ENCODE measurements at places on chromosomes 3 and 15.

DNA sequence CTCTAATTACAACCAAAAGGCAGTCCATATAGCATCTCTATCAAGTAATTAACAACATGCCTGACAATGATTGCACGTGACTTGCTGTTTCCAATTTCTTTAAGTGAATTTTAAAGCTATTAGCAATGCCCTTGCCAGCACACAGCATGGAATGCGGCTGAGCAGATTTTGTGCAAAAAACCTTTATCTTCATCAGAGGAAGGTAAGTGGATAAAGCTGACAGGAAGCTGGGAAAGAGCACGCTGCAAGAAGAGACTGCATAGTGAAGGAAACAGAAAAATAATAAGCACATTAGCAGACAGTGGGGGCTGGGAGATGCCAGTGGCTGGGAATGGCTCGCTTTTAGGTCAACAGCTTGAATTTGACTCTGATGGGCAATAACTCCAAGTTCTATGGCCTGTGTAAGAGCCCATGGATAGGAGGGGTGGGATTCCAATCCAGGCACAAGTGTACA is 138.8 kb downstream of the PDZRN3 start:
- DNase-seq = no peak

- DNase-seq = no peak
Observed at GRCh38 chr15:82005239-82005638, 40.6 kb downstream of the MEX3B start.

DNA sequence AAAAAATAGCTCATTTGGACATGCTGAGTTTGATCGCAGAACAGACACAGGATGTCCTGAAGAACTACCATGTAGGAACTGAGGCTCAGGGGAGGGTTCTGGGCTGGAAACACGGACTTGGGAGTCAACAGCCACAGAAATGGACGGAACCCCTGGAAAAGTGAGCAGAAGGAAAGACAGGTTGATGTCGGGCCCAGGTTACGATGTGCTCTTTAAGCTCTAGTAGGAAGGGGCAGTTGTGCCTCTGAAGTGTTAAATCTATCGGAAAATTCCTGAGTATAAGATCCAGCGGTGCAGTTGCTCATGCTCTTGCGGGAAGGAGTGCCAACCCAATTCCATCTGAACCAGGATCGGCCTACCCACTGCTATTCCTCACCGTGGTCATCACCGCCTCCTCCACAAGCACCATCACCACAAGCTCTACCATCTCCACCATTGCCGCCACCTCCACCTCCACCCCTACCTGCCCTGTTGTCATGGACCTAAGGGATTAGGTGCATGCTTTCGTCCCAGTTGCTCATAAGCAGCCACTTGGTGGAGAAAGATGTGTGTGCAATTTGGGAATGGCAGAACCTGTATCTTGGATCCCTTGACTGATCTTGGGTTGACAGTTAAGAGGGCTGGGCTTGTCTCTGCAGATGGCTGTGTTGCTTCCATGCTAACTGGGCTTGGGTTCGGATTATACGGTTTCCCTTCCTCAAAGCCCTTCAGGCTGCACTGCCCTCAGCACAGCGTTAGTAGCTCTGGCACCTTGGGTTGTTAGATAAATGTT is 108.5 kb downstream of the ASB7 start:
- DNase-seq = no peak

DNA sequence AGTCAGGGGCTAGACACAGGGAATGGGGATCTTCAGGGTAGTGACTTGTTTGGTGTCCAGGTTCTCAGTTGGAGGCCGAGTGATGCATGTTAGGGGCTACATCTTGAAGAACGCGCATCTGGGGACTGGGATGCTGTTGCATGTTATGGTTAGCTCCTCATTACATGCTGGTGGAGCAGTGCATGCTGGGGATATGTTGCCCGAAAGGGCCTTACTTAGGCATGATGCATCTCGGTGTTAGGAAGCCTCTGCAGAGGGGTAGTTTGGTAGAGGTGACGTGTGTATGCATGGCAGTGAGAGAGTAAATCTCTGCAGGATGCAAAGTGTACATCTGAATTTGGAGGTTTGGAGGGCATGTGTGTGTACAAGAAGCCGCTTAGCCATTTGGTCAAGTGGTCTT is 2.4 kb downstream of the EIF4G1 start:
- DNase-seq = no peak

DNA sequence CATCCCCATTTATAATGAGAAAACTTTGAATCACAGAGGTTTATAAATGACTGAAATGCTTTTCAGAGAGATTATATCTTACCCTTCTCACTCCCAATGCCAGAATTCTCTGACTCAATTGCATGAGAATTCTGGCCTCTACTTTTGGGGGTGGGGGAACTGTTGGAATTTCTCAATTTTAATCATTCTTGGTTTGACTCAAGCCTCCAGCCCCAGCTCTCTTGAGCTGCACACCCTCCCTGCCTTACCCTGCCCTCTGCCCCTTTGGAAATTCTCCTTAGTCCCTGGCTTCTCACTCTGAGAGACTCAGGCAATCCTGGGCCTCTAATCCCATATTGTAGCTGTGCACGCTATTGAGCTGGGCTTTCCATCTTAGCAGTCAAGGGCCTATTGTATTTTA is 44.2 kb downstream of the ZNF589 start:
- DNase-seq = no peak
